ENCODE measurements at places on chromosomes 12 and 14. TPM values are rescaled to one million over a fixed set of nuclear protein-coding genes. Genes with fewer than 3 reads are reported as not detected.
A peak's percentile ranks its signal among the peaks of the same experiment; 100 is the strongest.

The KLRC1 gene
- total RNA-seq = not detected

The CLEC1B gene
- total RNA-seq = not detected

The PTGER2 gene
- 0.37 TPM for total RNA-seq

The BICDL1 gene
- not detected for total RNA-seq

The IL22 gene
- total RNA-seq = not detected

The PRR4 gene
- total RNA-seq = not detected

The GLIPR1L1 gene
- total RNA-seq = not detected

The CCDC177 gene
- total RNA-seq = not detected

The CD163 gene
- total RNA-seq = not detected

GRCh38 chr12:64445490-64445889 is 6.4 kb upstream of the TBK1 start:
- DNase-seq = no peak

GRCh38 chr12:48788524-48788853 is 400 bp downstream of the ADCY6 start:
- DNase-seq = no peak

- no peak for DNase-seq
These were observed 343 bp upstream of the NOVA1 start for GRCh38 chr14:26598081-26598671.

- no peak for DNase-seq
These were observed 49.7 kb downstream of the IGF1 start for GRCh38 chr12:102430661-102431060.

DNA sequence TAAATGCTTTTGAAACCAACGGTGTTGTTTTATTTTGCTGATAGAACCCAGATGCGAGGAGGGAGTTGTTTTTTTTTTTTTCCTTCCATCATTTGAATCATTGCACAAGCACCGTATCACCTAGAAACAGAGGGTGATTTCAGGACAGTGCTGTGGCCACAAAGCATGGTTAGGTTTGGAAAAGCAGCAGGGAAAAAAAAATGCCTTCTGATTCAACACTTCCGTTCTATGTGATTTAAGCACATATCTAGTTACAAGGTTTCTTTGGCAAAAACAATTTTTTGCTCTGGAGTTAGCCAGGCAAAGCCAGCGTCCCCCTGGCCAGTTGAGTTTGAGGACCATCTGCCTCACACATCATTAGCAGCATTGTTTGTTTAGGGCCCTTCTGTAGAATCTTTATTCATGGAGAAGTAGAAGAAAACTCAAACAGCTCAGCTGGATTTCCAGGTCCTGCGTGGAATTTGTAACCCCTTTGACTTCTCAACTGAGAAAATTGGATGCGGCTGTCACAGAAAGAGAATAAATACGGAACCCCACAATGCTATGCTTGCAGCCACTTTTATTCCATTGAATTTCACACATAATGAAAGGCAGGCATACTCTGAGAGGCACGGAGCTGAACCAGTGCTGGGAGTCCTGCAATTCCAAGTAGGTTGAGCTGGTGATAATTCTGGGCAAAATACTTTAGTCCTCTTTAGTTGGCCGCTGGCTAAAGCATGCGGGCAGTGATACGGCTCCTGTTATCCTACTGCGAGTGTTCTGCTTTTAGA is 17.0 kb upstream of the WNT5B start:
- peak; percentile 86 for DNase-seq

DNA sequence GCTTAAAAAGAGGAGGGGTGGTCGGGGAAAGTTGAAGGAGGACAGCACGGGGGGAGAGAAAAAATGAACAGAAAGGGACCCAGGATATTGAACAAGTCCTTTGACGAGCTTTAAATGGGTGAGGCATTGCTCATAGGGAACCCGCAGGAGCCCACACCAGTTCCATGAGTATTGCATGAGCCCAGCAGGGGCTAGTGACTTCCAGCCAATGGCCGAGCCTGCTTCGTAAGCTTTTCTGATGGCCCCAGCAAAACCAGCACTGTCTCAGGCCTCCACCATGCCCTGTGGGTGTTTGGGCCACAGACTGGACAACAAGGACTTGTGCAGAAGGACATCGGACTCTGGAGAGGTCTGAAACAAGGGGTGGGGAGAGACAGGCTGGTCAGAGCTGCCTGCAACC is 109.5 kb downstream of the ZFP36L1 start:
- DNase-seq = no peak

DNA sequence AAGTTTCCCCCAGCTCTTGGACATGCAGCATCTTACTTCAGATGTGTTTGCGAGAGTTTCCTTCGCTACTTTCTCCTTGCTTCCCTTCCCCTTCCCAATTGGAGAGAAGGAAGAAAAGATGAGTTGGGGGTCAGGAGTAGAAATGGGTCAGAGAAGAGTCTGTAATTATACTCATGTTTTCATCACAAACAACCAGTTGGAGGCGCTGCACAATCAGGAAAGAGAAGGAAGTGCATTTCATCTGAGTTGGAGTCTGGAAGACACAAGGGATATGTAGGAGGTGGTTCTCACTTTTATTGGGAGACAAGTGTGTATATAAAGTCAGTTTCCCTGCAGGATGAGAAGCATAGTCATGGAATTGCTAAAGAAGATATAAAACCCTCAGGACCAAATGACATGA is 31.3 kb upstream of the VSX2 start:
- DNase-seq = no peak

GRCh38 chr12:111664961-111665865 is 20.5 kb downstream of the BRAP start:
- no peak for DNase-seq

DNA sequence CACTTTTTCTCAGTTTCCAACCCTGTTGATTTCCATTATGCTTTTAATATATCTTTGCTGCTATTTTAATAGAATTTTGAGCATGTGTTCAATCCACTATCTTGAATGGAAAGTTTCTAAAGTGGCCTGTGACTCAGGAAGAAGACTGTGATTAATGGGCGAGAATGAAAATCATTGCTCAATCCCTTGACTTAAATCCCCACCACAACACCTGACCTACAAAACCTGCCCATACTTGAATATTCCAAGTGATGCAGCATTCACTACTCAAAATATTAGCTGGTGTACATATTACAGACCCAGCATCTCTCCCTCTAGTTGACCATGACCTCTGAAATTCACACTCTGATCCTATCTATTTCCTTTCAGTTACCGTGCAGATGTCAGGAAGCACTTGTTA is 1.3 kb upstream of the OAS3 start:
- DNase-seq = no peak

GRCh38 chr12:19390051-19390598 is 49.2 kb upstream of the AEBP2 start:
- no peak for DNase-seq

DNA sequence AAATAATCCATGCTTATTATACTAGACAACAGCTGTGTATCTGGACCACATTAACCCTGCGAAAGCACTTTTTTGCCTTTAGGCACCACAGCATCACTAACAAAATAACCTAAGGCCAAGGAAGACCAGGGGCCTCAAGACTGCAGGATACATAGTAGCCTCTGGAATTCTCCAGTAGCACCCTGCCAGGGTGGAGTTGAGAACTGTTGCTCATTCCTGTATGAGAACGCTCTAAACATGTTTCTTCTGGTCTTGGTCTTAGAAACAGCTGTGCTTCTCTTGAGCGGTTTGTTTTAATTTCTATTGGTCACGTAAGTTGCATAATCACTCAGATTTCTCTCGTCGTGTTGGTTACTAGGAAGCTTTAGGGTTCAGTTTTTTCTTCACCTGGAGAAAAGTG is 7.9 kb downstream of the B4GALNT3 start:
- no peak for DNase-seq

- DNase-seq = no peak
These were observed 16.6 kb downstream of the PITPNM2 start for GRCh38 chr12:123134271-123134671.
